Lung microvascular endothelial cell (primary cell): ENCODE measurements at places on chromosomes 1 and 21. TPM values are rescaled to one million over a fixed set of nuclear protein-coding genes. Genes with fewer than 3 reads are reported as not detected.

GRCh38 chr1:162310337-162310736, 66.3 kb downstream of the SPATA46 start:
- DNase-seq = peak; percentile 91

GRCh38 chr1:228000836-228001563, 5.8 kb upstream of the WNT3A start:
- no peak for DNase-seq

GRCh38 chr21:34580181-34580700, 34.7 kb downstream of the RCAN1 start:
- DNase-seq = no peak

GRCh38 chr1:44628962-44629756, 45.1 kb downstream of the TMEM53 start:
- DNase-seq = no peak

DNA sequence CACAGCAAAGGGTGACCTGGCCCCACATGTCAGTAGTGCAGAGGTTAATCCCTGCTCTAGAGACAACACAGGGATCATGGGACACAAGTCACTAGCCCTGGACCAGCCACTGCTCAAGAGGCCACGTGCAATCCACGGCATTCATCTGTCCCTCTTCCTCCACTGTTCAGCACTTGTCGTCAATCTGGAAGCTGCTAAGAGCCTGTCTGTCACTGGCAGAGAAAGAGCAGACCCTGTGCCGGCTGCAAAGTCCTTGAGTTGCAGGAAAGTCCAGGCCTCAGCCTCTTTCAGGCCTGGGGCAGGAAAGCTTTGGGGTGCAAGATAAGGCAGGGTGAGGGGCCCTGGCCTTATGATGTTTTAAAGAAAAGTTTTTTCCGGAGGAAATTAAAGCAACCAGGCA, 16.7 kb downstream of the CELA2B start:
- DNase-seq = no peak

GRCh38 chr1:1360506-1361169, 2.3 kb upstream of the MXRA8 start:
- peak; percentile 65 for DNase-seq

TNN gene
- under 0.01 TPM in 1 of 2 replicates, not detected in the other for total RNA-seq

ENAH gene
- 8.9 and 12.6 TPM in 2 replicates for total RNA-seq

LAMC1 gene
- total RNA-seq = 240 and 248 TPM in 2 replicates
